Upper lobe of left lung (tissue), 6 donors: ENCODE measurements at places on chromosomes 16 and 17.

DNA sequence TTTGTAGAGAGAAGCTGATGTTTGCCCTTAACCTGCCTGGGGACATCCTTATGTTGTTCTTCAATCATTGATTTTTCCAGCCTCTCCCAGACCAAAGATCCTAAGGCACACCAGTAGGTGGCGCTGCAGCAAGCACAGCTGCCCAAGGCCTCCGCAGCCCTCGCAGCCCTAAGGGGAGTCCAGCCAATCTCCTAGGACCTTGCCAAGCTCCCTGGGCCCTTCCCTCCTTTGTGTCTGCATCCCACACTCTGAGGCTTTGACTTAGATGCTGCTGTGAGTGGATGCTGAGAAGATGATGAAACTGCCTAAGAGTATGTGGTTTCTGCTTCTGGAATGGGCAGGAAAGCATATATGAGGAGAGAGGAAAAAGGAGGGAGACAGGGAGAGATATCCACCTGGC lies 47.1 kb downstream of the SPACA3 start:
- no peak overlapping the region for H3K4me3 ChIP-seq
- H3K4me1 ChIP-seq = peaks cover 6% of the 10 kb centered on the region
- no peaks in the 10 kb centered on the region for H3K36me3 ChIP-seq
- no peak for DNase-seq
- no peaks in the 10 kb centered on the region for H3K27me3 ChIP-seq

DNA sequence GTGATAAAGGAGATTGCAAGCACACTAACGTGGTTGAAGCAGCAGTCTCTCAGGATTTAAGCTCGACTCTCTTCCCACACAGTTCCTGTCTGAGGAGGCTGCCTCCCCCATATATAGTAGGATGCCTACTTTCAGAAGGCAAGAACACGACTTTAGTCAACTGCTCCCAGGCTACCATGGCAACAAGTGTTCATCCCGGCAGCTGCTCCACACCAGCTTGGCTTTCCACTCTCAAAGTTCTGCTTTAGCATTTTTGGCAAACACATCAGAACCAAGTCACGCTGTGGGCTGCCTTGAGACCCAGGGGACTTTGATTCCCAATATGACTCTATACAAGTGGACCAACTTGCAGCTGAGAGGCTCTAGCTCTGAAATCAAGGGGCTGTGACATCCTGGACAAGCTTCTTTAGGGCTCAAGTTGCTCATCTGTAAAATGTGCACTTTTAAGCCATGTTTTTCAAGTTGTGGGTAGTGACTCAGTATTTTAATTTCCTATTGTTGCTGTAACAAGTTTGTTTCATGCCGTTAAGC lies 16.5 kb downstream of the ZP2 start:
- no peaks in the 10 kb centered on the region for H3K4me1 ChIP-seq
- no peak overlapping the region for H3K27ac ChIP-seq
- no peaks in the 10 kb centered on the region for H3K36me3 ChIP-seq
- DNase-seq = no peak

DNA sequence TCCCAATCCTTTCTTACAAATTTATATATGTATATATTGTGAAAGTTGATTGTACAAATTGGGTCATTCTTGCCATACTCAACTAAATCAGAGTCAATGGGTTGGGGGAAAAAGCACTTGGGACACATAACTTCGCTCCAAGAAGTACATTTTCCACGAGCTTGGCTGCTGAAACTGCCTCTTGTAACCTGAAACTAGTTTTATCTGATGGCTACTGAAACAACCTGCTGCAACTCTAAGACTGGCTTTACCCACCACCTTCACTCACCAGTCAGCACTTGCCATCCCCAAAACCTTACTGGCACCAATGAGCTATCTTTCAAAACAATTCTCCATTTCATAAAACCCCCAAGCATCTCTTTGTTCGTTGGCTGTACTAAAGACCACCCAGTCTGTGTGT lies 14.5 kb upstream of the MYCBPAP start:
- no peaks in the 10 kb centered on the region for H3K4me1 ChIP-seq
- no peak overlapping the region for H3K27ac ChIP-seq
- no peaks in the 10 kb centered on the region for H3K27me3 ChIP-seq
- H3K4me3 ChIP-seq = no peak overlapping the region
- no peaks in the 10 kb centered on the region for H3K36me3 ChIP-seq

- no peak overlapping the region for H3K27ac ChIP-seq
- no peaks in the 10 kb centered on the region for H3K36me3 ChIP-seq
- no peak for DNase-seq
- no peaks in the 10 kb centered on the region for H3K4me1 ChIP-seq
- H3K4me3 ChIP-seq = no peak overlapping the region
Observed at GRCh38 chr17:36885153-36885735, 52.0 kb upstream of the LHX1 start.

DNA sequence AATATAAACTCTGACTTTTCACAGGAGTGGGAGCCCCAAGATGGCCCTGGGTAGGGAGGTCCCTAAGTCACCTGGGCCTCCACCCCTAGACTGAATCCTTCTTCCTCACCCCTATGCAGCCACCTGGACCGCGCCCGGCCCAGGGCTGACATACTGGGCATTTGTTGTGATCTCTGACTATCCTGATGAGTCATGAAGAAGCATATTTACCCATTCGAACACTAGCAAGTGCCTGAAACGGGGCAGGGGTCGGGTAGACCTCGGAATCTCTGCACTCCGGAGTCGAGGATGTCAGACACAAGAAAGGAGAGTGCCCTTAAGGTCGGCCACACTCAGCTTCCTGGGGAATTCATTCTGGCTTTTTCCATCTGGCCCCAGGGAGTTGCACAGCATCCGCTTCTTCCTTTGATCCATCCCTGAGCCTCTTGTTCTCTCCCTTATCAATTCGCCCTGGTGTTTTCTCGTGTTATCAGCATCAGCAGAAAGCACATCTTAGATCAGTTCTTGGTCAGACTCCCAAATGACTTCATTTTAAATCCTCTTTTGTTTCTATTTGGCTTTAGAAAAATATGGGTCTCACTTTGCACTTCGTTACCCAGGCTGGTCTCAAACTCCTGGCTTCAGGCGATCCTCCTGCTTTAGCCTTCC lies 10.4 kb downstream of the METTL22 start:
- H3K27me3 ChIP-seq = no peaks in the 10 kb centered on the region
- no peak for DNase-seq
- peaks cover 79% of the 10 kb centered on the region for H3K36me3 ChIP-seq

DNA sequence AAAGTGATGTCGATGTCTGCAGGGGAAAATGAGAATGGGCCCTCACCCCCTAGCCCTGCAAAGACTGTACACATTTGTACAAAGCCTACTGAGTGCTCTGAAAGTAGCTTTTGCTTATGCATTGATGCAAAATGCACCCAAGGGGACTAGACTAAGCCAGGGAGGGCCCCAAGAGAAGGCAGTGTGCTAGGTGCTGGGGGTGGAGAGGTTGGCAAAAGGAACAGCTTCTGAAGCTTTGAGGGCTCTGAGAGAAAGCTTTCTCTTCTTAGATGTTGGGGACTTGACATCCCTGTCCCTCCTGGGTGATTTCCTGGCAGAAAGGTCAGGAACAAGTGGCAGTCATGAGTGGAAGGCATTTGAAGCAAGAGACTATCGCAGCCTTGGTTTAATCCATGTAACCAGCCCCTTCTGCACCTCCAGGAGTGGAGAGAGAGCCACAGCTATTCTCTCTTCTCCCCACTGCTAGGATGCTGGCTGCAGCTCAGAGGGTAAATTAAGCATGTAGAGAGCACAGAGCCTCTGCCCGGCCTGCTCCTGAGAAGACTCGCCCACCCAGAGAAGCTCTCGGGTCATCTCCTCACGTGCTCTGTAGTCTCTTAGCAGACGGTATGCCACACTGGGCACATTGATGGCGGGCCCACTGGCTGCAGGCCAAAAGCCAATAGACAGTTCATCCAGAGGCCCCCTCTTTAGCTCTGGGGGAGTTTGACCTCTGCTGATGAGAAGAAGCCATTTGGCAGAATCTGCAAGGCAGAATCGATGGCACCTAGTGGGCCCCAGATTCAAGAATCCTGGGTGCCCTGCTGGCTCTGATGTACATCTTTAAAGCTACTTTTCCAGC lies 221.4 kb downstream of the MSI2 start:
- peaks cover 5% of the 10 kb centered on the region for H3K4me1 ChIP-seq
- H3K36me3 ChIP-seq = no peaks in the 10 kb centered on the region
- DNase-seq = no peak
- no peak overlapping the region for H3K27ac ChIP-seq
- no peak overlapping the region for H3K4me3 ChIP-seq

GRCh38 chr17:83083368-83084201 lies 4.2 kb downstream of the METRNL start:
- peak overlapping the region; percentile 51 for H3K27ac ChIP-seq
- H3K36me3 ChIP-seq = no peaks in the 10 kb centered on the region
- H3K4me3 ChIP-seq = no peak overlapping the region
- H3K4me1 ChIP-seq = peaks cover 28% of the 10 kb centered on the region
- DNase-seq = no peak

GRCh38 chr17:50798424-50799288 lies 31.3 kb upstream of the ANKRD40CL start:
- no peak overlapping the region for H3K4me3 ChIP-seq
- H3K27ac ChIP-seq = no peak overlapping the region
- H3K27me3 ChIP-seq = no peaks in the 10 kb centered on the region
- H3K36me3 ChIP-seq = no peaks in the 10 kb centered on the region

- H3K36me3 ChIP-seq = no peaks in the 10 kb centered on the region
- DNase-seq = no peak
- H3K4me3 ChIP-seq = no peak overlapping the region
- H3K4me1 ChIP-seq = no peaks in the 10 kb centered on the region
Observed at GRCh38 chr16:47110939-47111338, 32.8 kb downstream of the NETO2 start.

- H3K4me1 ChIP-seq = peaks cover 14% of the 10 kb centered on the region
- peak overlapping the region; percentile 82 for H3K27ac ChIP-seq
- no peak for DNase-seq
- H3K27me3 ChIP-seq = no peaks in the 10 kb centered on the region
- peak overlapping the region; percentile 89 for H3K4me3 ChIP-seq
- H3K36me3 ChIP-seq = peaks cover 2% of the 10 kb centered on the region
Observed at GRCh38 chr17:60678118-60678444, 430 bp downstream of the BCAS3 start.

- no peak for DNase-seq
- H3K4me3 ChIP-seq = no peak overlapping the region
- no peaks in the 10 kb centered on the region for H3K4me1 ChIP-seq
- H3K36me3 ChIP-seq = no peaks in the 10 kb centered on the region
- no peak overlapping the region for H3K27ac ChIP-seq
- H3K27me3 ChIP-seq = no peaks in the 10 kb centered on the region
Observed at GRCh38 chr17:71316176-71316897, 804.5 kb upstream of the SOX9 start.
